Umbilical cord (tissue), 2 donors: ENCODE measurements at places on chromosomes 3 and 15. TPM values are rescaled to one million over a fixed set of nuclear protein-coding genes. Genes with fewer than 3 reads are reported as not detected.
A peak's percentile ranks its signal among the peaks of the same experiment; 100 is the strongest.

The C3orf20 gene
- total RNA-seq: not detected

The CHRNA7 gene
- total RNA-seq: 14.4 TPM

The TARS3 gene
- total RNA-seq: 15.9 TPM

The RBSN gene
- 22.1 TPM for total RNA-seq

The AGBL1 gene
- 4.8 TPM for total RNA-seq

The LHFPL4 gene
- total RNA-seq: 0.48 TPM

DNA sequence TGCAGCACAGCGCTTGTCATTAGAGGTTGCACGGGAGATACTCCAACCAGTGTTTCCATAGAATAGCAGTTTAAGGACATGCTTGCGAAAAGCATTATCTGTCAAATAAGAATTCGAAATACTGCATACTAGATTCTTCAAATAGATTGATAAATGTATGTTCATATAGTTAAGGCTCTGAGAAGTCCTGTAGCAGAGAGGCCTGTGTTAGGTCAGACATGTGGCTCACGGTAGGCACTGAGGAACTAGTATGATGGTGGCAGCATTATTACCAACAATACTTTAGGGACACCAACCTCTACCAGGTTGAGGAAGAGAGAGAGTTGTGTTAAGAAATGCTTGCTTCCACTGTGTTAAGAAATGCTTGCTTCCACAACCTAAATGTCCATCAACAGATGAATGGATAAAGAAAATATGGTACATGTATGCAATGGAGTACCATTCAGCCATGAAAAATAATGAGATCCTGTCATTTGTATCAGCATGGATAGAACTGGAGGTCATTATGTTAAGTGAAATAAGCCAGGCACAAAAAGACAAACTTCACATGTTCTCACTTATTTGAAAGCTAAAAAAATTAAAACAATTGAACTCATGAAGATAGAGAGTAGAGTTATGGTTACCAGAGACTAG is 14.9 kb downstream of the MTMR14 start:
- no peak for DNase-seq

DNA sequence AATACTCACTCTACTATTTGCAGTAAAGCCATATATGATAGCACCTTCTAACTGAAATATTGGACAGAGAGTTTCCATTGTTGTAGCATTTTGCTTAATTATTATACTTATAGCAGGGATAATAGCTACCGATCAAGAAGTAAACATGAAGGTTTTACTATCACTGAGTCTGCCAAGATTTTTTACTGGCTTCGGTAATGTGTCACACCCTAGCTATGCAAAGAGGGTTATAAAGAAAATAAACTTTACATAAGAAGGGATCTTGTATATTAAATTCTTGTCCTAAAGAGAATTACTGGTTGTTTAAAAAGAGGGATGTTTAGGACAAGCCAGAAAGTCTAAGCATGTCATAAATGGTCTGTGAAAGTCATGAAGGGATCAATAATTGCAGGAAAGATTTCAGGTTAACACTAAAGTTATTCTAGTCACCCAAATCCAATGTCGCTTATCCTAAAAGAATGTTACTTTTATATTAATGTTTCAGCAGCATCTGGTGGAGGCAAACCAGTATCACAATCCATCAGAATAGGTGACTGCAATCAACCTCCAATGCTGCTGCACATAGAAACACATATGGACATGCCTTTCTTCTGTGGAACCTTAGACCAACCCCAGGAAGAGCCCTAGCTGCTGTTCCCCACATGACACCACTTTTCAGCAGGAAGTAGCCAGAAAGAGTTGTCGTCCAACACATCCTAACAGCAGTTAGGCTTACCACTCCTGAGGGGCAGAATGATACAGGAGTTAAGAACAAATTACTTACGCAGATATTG is 62.7 kb upstream of the GK5 start:
- no peak for DNase-seq

GRCh38 chr15:84747416-84748273 is 747 bp upstream of the ZNF592 start:
- DNase-seq: peak; percentile 81

DNA sequence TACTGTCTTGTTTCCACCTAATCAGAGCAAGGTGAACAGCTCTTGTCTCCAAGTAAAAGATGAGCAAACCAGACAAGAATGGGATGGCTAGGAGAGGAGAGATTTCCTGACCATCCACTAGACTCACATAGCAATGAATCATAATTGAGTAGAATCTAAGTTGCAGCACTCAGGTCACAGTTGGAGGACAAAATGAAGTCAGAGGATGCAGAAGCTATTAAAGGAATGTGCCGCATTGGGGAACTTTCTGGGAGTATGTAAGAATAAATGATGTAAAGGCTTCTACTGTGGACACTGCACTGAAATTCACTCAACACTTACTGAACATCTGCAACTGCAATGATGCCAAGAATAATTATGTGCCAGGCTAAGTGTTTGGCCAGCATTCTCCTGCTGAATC is 217.4 kb upstream of the WNT5A start:
- DNase-seq: no peak

DNA sequence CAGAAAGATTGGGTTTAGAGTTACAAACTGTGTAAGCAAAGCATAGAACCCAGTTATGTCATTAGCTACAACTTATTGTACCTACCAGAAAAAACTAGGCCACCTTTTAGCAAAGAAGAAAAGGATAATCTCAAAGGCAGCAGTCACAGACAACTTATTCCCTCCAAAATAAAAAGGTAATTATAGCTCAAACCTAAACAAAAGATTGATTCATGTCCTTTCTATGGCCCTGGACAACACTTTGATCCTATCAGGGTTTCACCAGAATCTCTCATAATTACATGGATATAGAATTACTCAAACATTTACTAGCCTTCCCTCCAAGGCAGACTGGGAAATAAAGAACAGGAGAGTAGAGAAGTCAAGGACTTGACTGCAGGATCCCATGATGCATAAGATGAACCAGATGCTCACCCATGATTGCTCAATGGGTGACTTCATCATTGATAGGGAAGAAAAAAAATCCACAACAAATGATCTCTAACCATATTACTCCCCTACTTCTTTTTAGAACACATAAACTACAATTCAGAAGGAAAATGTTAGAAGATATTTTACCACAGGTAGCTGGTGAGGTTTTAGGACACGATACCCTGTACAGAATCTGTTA is 17.4 kb downstream of the DET1 start:
- no peak for DNase-seq

DNA sequence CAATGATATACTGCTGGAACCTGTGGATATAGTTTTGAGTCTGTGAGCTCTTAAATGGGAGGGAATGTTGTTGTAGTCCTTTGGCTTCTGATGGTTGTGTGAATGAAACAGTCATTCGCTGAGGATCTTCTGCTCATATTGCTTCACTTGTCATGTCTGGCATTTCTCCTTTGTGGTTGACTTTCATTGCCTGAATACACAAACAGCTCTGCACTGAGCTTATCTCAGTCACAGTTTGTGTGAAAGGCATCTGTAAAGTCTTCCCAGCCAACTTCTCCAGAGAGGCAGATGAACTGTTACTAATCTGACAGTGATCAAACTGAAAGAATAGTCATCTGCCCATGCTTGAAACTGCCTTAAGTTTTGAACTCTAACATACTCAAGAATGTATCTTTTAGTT is 59.8 kb downstream of the TMED3 start:
- peak; percentile 62 for DNase-seq

GRCh38 chr3:110569073-110569472 is 502.5 kb upstream of the NECTIN3 start:
- no peak for DNase-seq

DNA sequence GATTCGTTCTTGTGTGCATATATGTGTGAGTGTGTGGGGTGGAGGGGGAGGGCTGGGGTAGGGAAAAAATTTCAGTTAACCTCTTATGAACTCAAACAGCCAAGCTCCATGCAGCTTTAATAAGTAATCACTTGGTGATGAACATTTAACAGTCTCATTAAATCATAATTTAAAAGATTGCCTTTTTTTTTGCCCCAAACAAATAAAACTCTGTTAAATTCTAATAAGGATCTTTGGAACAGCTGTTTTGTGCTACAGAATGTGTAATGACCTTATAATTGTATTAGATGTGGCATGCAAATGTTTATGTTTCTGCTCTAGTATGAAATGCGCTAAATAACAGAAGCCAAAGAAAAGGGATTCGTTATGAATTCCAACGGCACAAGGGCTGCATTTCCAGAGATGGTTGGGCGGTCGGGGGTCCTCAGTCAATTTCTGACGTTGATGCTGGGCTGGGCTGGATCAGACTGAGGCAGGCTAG is 80.0 kb upstream of the RORA start:
- no peak for DNase-seq

- DNase-seq: no peak
These were observed 161.1 kb downstream of the TP63 start for GRCh38 chr3:189792046-189792929.

- DNase-seq: no peak
These were observed 20.9 kb downstream of the SHOX2 start for GRCh38 chr3:158085358-158085757.

DNA sequence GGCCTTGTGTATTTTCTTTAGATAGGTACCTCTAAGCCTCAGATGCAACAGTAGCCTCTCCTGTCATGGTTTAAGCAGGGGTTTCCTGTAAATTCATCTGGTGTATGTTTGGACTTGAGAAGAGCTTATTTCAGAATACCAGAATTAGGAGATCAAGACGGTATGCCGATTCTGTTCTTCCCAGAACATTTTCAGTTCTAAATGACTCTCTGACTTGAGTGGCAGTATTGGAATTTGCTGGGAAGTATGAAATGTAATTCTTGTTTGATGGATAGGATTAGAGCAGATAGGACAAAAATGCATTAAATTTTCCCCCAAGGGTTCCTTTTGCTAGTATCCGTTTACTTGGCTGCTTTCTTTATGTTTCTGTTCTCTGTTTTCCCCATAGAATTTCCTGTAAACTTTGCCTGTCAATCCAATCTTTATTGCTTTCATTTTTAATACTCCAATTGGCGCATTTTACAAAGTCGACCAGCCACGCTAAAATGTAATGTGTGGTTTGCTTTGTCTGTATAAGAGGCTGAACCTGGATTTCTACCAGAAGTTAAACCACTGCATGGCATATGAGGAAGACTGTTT is 612.2 kb downstream of the RBMS3 start:
- DNase-seq: peak; percentile 90

- DNase-seq: peak; percentile 76
These were observed 1.0 kb downstream of the C15orf61 start for GRCh38 chr15:67521783-67522568.

DNA sequence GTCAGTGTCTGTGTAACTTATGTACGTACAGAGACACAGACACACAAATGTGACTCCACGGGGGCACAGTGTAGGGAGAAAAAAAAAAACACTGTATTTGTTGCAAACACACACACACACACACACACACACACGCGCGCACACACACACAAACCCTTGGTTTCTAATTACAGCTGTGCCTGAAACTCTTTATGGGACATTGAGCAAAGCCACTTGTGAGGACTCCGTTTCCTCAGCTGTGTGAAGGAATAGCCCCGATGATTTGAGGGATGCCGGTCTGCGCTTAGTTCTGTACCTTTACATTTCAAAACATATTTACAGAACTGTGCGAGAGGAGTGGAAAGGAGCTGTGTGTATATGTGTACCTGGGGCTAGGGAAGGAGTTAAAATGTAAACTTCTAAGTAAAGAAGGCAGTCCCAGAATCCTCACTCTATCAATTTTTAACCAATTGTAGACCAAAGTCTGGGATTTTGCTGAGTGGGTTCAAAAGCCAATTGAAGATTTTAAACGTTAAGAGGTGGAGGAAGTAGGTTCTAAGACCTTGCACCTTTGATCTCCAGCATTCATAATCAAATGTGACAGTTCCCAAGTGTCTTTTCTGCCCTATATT is 5.3 kb upstream of the BCL6 start:
- no peak for DNase-seq

GRCh38 chr3:156642750-156643728 is 31.4 kb upstream of the TIPARP start:
- peak; percentile 7 for DNase-seq

DNA sequence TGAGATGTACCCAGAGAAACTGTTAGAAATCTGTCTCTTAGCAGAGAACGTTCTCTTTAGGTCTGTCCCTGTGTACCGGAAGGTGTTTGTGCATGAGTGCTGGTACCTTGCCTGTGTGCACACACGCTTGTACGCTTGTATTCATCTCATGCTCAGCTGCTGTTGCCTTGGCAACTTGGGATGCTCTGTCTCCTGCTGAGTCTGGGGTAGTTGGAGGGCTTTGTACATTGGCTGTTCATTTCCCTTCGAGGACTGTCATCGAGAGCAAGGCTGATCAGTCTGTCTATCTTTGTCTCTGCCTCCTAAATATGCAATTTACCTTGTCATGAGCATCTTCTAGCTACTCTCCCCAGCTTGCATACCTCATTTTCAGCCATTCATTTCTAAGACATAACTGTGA is 147.2 kb downstream of the SLCO3A1 start:
- no peak for DNase-seq

- no peak for DNase-seq
These were observed 99.3 kb downstream of the ARNT2 start for GRCh38 chr15:80503319-80503952.

DNA sequence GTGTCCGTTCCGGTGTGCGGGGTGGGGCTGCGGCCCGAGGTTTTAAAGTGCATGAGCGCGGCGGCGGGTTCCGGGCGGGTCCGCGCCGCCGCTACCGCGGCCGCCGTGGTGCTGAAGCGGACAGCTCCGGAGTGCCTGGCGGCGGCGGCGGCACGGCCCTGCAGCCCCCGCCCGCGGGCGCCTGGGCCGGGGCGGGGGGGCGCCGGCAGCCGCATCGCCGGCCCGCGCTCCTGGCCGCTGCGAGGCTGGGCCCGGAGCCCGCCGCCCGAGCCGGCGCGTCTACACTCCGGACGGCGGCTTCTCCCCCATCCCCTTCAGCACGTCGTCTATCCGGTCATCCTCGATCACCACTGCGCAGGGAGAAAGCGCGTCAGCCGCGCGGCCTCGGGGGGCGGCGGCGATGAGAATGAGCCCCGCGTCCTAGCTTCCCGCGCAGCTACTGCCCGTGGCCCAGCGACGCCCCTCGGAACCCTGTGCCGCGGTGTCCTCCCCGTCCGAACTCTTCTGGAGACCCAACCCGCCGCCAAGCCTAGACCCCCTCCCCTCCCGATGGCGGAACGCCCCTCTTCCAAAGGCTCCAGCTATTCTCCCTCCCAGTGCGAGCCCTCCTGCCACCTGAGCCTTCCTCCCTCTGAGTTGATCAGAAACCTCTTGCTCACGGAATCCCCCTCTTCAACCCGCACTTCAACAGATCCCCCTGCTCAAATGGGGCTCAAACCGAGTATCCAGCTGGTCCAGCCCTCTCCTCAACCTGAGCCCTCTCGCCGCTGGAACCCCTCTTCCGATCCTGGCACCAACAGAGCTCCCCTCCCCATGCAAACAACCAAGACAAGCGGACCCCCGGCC is 1.3 kb downstream of the CAMK2N2 start:
- DNase-seq: peak; percentile 12

DNA sequence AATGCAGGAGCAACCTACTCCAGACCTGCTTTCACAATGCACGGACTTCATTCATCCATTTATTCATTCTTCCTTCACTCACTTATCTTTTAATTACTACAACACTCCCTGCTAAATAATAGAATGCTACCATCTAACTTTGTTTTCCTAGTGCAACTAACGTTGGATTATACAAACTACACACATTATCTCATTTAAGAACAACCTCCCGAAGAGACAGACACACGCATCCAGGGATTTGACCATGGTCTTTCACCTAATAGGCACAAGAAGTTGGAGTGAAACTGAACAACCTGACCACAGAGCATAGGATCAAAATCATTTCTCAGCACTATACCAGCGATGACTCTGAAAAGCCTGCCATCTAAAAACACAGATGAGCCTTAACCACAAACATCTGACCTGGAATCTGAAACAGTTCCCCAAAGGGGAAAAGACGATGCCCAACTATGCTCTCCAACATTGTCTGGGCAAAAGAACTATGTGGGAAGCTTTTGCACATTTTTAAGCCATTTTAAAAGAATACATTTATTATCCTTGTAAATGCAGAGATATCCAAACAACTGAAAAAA is 21.0 kb downstream of the ZNF385D start:
- DNase-seq: no peak
